COR-L47 (cell line): ENCODE measurements at places on chromosomes 3 and 15.

GRCh38 chr3:66133853-66134445 is 86.9 kb upstream of the SLC25A26 start:
- no peak for DNase-seq

GRCh38 chr3:39809181-39809994 is at the start of gene MYRIP:
Gene MYRIP, plus strand, starts transcription at chr3:39809609. Its CDS starts 91,208 bp downstream, at chr3:39900817.
- DNase-seq: peak; percentile 64

DNA sequence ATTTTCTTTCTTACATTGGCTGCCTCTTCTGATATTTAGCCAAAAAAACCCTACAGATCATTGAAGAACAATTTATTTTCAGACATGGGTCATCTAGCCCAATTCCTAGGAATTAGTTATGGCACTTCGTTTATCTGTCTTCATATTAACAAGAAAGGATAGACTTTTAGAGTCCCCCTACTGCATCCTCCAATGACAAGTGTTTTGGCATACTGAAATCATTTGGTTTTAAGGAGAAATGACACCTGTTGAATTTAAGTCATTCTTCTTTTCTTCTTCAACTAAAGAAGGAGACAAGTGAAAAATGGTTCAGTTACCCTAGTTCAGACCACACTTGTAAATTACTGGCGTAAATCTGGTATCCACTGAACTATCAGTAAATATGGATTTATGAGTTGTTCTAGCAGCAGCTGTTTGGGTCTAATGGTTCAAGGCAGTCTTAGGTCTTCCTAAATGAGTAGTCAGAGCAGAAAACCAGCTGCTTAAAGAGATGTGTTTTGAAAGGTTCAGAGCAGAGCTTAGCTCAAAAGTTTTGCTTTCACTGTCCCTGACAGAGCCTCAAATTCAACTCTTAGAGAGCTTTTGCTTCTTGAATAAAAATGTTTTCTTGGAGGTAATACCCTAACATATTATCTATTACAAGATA is 5.6 kb downstream of the VGLL3 start:
- no peak for DNase-seq

GRCh38 chr3:150675587-150675986 is 28.1 kb downstream of the ERICH6 start:
- DNase-seq: no peak

DNA sequence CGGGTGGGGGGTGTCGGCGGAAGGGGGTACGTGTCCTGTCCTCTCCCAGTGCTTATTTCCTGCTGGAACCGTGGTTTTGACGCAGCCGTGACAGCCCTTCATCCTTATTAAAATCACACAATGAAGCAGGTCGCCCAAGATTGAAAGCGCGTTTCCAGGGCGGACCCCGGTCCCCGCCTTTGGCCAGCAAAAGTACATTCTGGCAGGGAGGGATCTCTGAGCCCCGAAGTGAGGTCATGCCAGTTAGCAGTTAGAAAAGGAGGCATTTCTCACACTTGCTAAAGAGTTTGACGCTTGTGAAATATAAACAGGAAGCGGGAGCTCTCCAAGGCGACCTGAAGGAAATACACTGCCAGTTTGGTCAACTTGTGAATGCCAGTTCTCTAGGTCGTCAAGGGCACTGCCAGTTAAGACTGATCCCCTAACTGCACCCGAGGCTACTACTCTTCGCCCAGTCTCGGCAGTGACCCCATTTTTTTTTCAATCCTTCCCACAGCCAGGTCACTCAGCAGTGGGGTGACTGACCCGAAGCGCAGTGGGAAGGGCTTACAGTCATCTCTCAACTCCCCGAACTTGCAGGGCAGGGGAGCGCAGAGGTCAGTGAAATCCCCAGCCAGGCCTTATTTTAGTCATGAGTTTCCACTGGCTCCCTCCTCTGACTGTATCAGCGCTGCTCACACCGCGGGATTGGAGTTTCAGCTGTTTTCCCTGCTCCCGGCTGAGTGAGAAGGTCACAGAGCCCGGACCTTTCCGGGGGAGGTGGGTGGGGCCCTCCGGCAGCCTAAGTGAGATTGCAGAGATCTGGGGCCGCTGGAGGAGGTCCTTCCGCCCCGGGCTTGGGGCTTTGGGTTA is 2.0 kb upstream of the BHLHE40 start:
- DNase-seq: no peak

- DNase-seq: peak; percentile 54
These were observed 85.3 kb upstream of the MBNL1 start for GRCh38 chr3:152183473-152183872.

- DNase-seq: no peak
These were observed 31.0 kb downstream of the ATP10A start for GRCh38 chr15:25832158-25832557.
